ENCODE measurements at places on chromosomes 7 and 10.

- DNase-seq: no peak
Measured at GRCh38 chr7:148852272-148852671, 31.8 kb downstream of the EZH2 start.

- no peak for DNase-seq
Measured at GRCh38 chr10:116763440-116763839, 21.1 kb upstream of the HSPA12A start.

GRCh38 chr10:5599613-5600520, 66.5 kb downstream of the ASB13 start:
- DNase-seq: no peak

DNA sequence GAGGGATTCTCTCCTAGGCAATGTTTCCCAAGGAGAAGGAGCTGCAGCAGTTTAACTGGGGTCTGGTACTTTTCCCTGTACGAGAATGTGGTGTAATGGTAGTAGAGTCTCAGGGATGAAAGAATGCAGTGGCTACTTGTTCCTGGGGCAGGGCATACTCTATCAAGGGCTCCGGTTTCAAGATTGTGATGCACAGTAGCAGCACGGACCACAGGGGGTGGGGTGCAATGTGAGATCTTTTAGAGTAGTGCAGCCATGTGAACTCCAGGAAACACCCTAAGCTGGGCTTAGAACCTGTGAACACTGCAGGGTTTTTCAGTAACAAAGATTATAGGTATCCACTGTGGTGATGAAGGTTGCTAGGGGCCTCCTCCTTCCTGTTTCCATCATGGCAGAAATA, 903.9 kb downstream of the NRG3 start:
- no peak for DNase-seq

DNA sequence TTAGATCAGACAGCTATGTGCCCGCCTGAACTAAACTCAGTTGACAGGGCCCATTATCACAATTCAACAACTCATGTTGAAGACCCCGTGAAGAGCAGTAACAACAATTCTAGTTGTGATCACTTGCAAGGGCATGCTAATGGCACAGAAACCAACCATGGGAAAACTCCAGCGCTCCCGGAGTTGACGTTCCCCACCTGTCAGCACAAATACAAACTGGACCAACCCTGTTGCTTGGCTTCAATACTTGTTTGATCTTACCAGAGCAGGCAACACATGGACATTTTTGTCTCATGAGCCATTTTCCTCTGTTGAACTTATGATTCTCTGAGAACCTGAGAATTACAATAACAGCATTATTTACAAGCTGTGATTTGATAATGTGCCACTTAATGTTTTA, 119.0 kb upstream of the LANCL2 start:
- DNase-seq: no peak

- DNase-seq: no peak
Measured at GRCh38 chr10:84088626-84089025, 50.7 kb upstream of the GHITM start.

GRCh38 chr10:89475591-89475998, 59.8 kb downstream of the SLC16A12 start:
- DNase-seq: no peak

DNA sequence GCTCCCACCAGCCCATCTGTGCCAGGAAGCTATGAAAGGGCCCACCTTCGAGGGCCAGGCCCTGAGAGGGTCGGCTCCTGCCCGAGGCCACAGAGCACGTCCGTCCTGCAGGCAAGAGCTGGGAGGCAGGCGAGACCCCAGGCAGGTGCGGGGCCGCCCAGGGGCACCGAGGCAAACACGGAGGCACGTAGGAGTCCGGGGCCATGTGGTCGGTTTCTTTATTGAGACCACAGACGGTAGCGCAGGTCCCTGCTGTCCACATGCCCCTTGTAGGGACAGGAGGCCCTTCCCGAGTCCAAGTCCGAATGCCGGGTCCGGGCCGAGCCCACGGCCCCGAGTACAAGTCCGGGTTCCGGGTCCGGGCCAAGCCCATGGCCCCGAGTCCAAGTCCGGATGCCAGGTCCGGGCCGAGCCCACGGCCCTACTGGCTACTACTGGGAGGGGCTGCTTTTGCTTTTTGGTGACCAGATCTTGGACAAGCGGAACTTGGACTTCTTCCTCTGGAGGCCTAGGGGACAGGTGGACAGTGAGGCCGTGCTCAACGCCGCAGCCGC, 25.0 kb downstream of the MICALL2 start:
- DNase-seq: no peak

DNA sequence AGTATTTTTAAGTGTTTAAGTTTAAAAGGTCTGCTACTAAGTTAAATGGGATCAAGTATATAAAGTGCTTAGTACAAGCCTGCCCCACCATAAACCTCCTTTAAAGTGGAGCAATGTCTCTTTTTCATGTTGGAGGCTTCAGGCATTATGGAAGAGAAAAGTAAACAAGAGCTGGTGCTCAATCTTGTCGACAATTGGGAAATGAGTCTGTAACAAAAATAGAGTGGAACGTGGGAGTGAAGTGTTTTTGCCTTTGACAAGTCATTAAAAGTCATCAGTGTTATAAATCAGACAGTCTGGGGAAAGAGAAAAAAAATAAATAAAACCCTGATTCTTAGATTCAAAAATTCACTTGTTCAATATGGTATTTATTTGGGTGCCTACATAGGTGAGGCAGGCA, 44.7 kb downstream of the DNAJC12 start:
- no peak for DNase-seq

GRCh38 chr7:107907790-107908189, 16.8 kb downstream of the DLD start:
- no peak for DNase-seq

DNA sequence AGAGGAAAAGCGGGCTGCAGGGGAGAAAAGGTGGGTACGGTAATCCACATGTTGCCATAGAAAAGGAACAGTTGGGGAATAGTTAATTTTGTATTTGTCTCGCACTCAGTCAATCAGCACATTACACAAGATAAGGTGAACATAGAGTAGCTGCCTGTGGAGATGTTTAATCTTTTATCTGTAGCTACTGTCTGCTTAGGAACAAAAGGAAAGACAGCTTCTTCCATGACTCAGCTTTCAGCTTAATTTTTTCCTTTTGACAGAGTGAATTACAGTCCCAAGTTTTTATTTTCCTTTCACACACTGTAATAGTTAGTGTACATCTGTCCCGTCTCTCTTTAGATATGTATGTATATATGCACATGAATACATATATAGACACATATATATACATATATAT, 39.3 kb upstream of the PODXL start:
- no peak for DNase-seq

- DNase-seq: no peak
Measured at GRCh38 chr10:90862908-90863514, 5.2 kb upstream of the HTR7 start.

GRCh38 chr10:34711500-34711899, 103.6 kb downstream of the PARD3 start:
- no peak for DNase-seq

- no peak for DNase-seq
Measured at GRCh38 chr7:54995166-54995565, 23.7 kb upstream of the EGFR start.

- DNase-seq: no peak
Measured at GRCh38 chr7:111107579-111107978, 16.7 kb downstream of the LRRN3 start.

DNA sequence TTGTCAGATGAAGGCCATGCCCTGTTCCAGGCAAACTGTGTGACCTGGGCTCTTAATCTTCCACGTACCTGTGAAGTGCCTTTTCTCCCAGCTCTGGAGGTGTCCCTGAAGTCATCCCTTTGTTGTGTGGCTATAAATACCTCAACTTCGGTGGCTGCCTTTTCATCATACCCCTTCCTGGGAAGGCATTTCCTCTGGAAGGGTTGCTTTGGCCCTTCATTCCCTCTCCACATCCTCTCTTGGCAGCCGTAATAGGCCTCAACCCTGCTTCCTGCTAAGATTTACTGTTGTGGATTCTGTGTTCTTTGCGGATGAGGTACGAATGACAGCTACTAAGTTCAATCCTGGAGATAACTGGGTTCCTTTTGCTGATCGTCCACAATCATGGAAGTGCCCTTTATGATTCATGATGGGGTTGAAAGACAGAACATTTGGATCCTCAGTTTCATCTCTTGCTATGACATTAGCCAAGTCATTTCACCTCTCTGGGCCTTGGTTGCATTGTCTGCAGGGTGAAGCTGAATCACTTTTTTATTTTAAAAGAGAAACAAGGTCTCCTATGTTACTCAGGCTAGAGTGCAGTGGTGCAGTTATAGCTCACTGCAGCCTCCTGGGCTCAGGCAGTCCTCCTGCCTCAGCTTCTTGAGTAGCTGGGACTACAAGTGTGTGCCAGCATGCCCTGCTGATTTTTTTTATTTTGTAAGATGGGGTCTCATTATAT, 23.6 kb downstream of the FKBP6 start:
- DNase-seq: no peak

GRCh38 chr10:97607095-97607636, 17.6 kb downstream of the C10orf62 start:
- DNase-seq: no peak

DNA sequence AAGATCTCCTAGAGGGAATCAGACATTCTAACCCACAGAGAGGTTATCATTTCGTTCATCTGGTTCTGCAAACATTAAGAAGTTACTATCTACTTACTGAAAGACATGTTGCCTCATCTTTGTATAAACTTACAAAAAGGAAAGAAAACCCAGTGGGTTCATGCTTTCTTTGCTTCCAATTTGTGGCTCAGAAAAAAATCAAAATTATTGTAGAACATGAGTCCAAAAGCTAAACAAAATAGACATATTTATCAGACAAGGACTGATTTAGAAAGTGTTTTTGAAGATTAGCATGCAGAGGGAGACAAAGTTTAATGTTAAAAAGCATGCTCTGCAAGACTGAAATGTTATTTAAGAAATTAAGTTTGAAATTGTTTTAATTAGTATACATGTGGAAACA, 123.1 kb downstream of the MBL2 start:
- DNase-seq: no peak

DNA sequence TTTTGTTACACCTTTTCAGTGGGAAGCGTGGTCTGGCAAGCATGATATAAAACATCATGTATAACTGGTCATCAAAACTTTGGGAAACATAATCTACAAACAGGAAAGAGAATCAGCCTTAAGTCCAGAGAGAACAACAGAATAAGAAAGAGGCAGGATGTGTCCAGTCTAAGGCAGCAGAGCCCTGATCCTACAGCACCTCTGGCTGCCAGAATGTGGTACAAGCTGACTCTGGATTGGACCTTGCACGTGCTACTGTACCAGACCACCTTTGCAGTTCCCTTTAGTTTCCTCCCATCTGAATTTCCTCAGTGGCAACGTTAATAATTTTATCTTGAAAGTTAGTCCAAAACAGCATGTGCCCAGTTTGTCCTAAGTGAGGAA, 824.6 kb upstream of the IGFBP3 start:
- DNase-seq: no peak

GRCh38 chr7:73451780-73452398, 18.3 kb downstream of the FZD9 start:
- no peak for DNase-seq

DNA sequence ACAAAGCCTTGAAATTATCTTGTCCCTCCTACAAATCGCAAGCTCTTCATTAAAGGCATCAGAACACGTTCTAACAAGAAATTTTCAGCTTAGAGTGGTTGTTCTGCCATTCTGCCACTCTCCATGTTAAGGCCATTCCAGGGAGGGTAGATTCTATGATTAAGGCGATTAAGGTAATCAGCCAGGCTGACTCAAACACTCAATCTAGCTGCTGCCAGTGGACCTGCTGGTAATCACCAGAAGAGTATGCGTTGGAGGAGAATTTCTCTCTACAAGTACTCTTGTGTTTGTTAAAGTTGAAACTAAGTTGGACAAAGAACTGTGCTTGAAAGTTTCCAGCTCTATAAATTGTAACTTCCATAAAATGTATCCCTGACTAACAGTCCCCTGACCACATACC, 149.2 kb upstream of the COL1A2 start:
- DNase-seq: no peak
